ENCODE measurements at places on chromosomes 4 and X. TPM values are rescaled to one million over a fixed set of nuclear protein-coding genes. Genes with fewer than 3 reads are reported as not detected.

DNA sequence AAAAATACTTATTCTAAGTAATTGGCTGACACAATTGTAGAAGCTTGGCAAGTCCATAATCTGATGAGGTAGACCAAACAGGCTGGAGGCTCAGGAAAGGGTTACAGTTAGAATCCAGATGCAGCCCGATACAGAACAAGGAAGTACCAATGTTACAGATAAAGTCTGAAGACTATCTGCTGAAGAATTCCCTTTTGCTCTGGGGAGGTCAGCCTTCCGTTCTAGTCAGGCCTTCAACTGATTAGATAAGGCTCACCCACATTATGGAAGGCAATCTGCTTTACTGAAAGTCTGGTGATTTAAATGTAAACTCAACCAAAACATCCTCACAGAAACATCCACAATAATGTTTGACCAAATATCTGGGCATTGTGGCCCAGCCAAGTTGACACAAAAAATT, 7.4 kb upstream of the DYNLT3 start:
- H3K4me1 ChIP-seq, result no peaks in the 10 kb centered on the region
- H3K27me3 ChIP-seq, result no peaks in the 10 kb centered on the region
- no peaks in the 10 kb centered on the region for H3K36me3 ChIP-seq
- DNase-seq, result no peak
- H3K27ac ChIP-seq, result no peak overlapping the region

DNA sequence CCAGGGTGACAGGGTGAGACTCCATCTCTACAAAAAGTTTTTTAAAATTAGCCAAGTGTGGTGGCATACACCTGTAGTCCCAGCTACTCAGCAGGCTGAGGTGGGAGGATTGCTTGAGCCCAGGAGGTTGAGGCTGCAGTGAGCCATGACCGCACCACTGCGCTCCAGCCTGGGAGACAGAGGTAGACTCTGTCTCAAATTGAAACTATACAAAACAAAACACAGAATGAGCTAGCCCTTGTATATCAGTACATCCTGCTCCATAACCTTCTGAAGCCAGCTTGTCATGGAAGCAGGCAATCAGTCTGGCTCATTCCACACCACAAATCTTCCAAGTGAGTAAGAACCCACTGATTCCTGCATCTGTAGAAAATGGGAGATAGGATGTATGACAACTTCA, 49.0 kb downstream of the CD99L2 start:
- DNase-seq, result no peak
- H3K4me3 ChIP-seq, result no peak overlapping the region
- H3K4me1 ChIP-seq, result no peaks in the 10 kb centered on the region
- H3K36me3 ChIP-seq, result no peaks in the 10 kb centered on the region

GRCh38 chrX:129705377-129705925, 33.3 kb upstream of the XPNPEP2 start:
- no peak overlapping the region for H3K27ac ChIP-seq
- no peaks in the 10 kb centered on the region for H3K27me3 ChIP-seq
- DNase-seq, result no peak
- no peak overlapping the region for H3K4me3 ChIP-seq
- H3K4me1 ChIP-seq, result no peaks in the 10 kb centered on the region
- H3K36me3 ChIP-seq, result no peaks in the 10 kb centered on the region

SSX4 gene
- total RNA-seq, result not detected
